SJCRH30 (cell line): ENCODE measurements at places on chromosomes 6 and 20.

DNA sequence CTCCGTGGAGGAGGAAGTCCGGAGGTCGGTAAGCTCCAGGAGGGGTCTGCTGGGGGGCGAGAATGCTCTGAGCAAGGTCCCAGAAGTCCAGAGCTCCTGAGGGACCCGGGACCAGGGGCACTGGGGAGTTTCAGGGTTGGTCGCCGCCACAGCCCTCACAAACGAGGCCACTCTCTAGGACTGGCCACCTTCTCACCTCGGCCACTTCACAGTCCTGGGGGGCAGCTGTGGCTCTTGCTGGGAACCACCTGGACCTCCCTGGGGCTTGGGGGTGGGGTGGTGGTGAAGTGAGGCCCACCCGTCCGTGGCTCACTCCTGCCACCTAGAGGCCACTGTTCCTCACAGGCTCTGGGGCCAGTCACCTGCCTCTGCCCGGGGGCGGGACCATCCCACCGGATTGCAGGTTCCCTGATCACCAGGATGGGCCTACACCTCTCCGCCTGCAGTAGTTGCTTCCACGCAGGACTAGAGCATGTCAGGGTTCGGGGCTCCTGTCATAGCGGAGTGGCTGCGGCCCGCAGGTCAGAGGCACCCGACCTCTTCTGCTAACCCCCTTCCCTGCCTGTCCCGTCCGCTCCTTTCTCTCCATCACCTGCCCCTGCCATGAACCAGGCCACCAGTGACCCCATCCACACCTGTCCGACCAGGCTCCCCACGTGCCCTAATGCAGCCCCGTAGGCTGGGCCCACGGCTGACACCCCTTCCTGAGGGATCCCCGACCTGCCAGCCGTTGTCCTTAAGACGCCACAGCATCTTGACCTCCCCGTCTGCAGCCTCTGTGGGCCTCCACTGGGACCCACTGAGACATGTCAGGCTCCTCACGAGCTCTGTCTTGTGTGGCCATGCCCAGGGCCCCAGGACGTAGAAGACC is 5.1 kb upstream of the TCEA2 start:
- no peak overlapping the region for H3K27ac ChIP-seq
- peak overlapping the region; percentile 24 for H3K4me3 ChIP-seq
- H3K4me1 ChIP-seq: peaks cover 39% of the 10 kb centered on the region
- H3K36me3 ChIP-seq: no peaks in the 10 kb centered on the region

GRCh38 chr6:18536591-18537055 is 149.5 kb downstream of the RNF144B start:
- H3K27me3 ChIP-seq: no peaks in the 10 kb centered on the region
- no peak overlapping the region for H3K27ac ChIP-seq
- H3K36me3 ChIP-seq: no peaks in the 10 kb centered on the region
- H3K4me3 ChIP-seq: no peak overlapping the region
- DNase-seq: peak; percentile 50

- no peak for DNase-seq
- H3K27ac ChIP-seq: no peak overlapping the region
- no peaks in the 10 kb centered on the region for H3K4me1 ChIP-seq
- no peaks in the 10 kb centered on the region for H3K27me3 ChIP-seq
- no peaks in the 10 kb centered on the region for H3K36me3 ChIP-seq
Observed at GRCh38 chr6:140138311-140139010, 764.0 kb upstream of the CITED2 start.

- H3K27ac ChIP-seq: no peak overlapping the region
- H3K27me3 ChIP-seq: no peaks in the 10 kb centered on the region
- DNase-seq: no peak
- H3K36me3 ChIP-seq: no peaks in the 10 kb centered on the region
- no peaks in the 10 kb centered on the region for H3K4me1 ChIP-seq
Observed at GRCh38 chr6:90644492-90644891, 57.6 kb upstream of the MAP3K7 start.

DNA sequence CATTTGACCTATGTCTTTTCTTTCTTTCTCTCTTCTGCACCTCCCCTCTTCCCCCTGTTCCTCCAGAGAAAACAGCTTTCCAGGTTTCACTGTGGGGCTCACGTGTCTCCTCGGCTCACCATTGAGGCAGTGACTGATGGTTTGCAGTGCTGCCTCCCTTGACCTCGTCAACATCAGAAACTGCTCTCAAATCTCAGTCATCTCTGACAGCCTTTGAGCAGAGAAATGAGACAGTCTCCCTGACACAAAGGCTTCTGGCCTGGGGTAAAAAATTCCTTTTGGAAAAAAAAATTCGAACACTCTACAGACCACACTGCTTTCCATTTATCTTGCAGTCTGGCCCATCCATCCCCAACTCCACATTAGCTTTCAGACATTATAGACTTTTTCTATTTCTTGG is 450.0 kb downstream of the TFAP2B start:
- H3K27me3 ChIP-seq: no peaks in the 10 kb centered on the region
- DNase-seq: no peak
- no peak overlapping the region for H3K27ac ChIP-seq
- peaks cover 24% of the 10 kb centered on the region for H3K4me1 ChIP-seq
